ENCODE measurements at places on chromosomes 12 and 14.

GRCh38 chr12:109738209-109738608, 24.6 kb downstream of the FAM222A start:
- DNase-seq: no peak

DNA sequence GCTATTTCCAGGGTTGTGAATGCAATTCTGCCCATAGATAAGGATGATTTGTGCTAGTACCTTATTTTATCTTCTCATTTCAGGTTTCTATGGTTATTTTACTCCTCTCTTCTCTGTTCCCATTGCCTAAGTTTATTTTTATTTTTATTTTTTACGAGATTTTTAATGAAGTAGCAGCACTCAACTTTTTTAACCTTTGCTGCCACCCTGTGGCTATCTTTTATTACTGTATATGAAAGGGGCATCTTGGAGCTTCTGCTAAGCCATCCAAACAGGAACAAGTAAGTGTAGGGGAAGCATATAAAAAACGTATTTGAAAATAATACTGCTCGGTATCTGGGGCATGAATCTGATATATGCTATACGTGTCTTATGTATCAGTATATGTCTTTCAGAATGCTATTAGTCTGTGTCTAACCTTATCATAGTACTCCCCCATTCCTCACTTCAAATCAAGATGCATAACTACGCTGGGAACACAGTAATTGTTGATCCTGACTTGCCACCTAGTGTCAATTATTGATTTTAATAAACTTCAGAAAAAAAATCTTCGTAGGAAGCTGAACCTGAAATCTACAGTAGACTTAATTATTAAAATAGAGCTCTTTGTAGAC, 60.3 kb downstream of the KLRG1 start:
- DNase-seq: no peak

- no peak for DNase-seq
Measured at GRCh38 chr12:27751386-27752047, 28.5 kb upstream of the KLHL42 start.

GRCh38 chr12:82870771-82871377, 184.2 kb downstream of the TMTC2 start:
- DNase-seq: no peak

GRCh38 chr12:9118158-9118557, 2.4 kb upstream of the A2M start:
- DNase-seq: no peak

DNA sequence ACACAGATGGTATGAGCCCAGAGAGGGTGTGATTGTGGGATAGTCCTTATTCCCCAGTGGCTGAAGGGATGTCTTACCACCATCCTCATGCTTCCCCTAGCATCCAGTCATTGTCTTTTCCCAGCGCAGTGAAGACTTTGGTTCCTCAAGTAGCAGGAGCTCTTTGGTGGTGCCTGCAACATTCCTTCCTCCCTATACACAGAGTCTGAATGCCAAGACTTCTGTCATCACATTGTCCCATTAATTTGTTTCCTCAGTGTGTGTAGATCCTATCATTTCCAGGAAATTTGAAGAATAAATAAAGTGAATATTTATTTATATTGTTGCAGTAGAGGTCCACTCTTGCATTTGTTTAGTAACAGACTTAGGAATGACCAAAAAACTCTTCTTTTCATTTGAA, 147.2 kb downstream of the DACT1 start:
- no peak for DNase-seq

DNA sequence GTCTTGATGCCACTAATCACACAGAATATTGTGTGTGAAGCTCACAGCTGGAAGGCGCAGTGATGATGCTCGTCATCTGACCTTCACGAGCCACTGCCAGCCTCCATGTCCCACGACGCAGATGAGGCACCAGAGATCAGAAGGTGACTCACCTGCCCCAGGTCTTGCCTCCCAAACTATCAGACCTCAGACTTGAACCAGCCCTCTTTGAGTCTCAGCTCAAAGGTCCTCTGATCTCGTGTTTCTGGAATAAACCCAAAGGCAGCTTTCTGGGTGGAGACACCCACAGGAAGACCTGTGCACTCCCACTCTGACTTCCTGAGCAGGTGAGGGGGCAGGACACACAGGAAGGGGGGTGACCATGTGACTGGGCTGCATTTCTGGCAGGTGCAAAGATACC, 19.6 kb upstream of the CHGA start:
- no peak for DNase-seq

- no peak for DNase-seq
Measured at GRCh38 chr14:65915125-65915524, 502.6 kb downstream of the FUT8 start.

DNA sequence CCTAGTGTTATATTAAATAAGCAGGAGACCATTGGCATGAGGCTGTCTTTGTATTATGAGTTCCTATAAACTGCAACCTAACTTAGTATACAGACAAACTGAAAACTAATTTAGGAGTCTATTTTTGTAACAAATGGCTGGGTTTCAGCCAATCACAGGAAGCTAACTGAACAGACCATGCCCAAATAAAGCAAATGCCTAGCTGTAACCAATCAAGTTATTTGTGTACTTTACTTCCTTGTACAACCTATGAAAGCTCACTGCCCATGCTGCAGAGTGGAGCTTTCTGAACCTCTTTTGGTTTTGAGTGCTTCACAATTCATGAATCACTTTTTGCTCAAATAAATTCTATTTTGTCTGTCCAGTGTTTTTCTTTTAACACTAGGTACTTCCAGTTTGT, 41.6 kb downstream of the GUCY2C start:
- no peak for DNase-seq

- no peak for DNase-seq
Measured at GRCh38 chr14:85897808-85898207, 367.9 kb downstream of the FLRT2 start.

DNA sequence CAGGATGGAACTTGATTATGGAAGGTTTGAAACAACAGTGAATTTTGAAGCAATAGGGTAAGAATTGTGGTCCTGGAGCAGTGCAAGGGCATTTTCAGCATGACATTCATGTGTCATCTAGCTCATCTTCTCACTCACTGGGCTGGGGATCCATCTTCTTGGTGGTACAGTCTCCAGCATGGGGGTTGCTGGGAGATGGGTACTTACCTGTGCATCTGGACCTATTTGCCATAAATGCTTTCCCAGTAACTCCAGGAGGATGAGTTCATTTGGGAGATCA, 7.2 kb downstream of the HSP90AA1 start:
- no peak for DNase-seq

GRCh38 chr12:30515351-30515750, 180.3 kb downstream of the IPO8 start:
- DNase-seq: no peak

DNA sequence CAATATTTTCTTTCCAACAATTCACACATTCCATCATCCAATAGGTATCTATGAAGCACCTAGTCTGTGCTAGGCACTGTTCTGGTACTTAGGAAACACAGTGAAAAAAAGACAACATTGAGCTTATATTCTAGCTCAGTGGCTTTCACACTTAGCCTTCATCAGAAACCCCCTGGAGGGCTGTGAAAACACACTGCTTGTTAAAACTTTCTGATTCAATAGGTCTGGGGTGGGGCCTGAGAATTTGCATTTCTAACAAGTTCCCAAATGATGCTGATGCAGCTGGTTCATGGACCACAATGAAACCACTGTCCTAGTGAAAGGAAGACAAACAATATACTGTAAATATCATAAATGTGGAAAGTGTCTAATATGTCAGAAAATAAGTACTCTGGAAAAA, 5.9 kb downstream of the VTI1B start:
- DNase-seq: no peak

GRCh38 chr12:43028826-43029225, 439.3 kb upstream of the PRICKLE1 start:
- DNase-seq: no peak

- DNase-seq: no peak
Measured at GRCh38 chr14:92914087-92914656, 8.8 kb upstream of the CHGA start.

DNA sequence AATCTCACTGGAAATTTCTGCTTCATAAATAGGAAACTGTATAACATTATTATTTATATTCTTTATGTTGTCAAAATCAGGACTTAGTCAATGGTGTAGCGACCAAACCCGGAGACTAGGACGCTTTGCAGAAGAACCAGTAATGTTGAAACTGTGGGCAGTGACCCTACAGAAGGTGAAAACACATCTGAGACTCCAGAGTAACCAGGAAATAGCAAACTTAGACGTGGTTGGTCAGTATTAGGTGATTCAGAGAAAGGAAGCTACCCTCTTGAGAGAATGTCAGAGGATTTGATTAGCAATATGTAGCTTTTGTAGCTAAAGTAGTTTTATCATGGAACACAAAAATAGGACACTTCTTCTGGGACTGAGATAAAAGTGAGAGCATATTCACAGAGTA, 381.9 kb downstream of the SLC16A7 start:
- DNase-seq: no peak

GRCh38 chr12:132366341-132366861, 37.0 kb upstream of the GALNT9 start:
- DNase-seq: no peak

DNA sequence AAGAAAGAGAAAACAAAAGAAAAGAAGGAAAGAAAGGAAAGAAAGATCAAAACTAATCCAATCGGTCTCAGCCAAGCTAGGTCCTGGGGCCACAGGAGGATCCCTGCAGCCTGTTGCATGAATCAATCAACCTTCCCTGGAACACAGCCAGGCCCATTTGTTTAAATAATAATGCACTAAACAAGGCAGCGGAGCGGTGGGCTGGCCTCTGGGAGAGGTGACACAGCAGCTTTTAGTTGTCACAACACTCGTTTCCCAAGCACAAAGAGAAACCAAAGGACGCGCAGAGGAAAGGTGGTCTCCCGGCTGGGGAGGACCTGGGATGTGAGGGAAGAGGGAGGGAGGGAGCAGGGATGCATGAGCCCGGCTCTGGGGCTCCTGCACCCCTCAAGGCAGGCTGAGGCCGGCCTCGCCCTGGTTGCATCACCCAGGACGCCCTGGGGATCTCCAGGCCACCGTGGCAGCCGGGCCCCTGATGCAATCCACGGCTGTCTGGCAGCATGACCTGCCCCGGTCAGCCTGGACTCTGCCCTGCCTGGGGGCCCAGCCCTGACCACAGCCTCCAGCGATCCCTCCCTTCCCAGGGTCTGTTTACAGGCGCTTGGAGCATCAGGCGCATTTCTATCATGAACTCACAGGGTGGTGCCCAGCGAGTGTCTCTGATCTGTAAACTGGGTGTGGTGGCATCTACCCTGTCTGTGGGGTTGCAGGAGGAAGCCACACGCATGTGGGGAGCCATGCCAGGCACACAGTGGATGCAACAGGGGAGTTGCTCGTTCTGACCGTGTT, 32.5 kb downstream of the MMP17 start:
- peak; percentile 91 for DNase-seq

DNA sequence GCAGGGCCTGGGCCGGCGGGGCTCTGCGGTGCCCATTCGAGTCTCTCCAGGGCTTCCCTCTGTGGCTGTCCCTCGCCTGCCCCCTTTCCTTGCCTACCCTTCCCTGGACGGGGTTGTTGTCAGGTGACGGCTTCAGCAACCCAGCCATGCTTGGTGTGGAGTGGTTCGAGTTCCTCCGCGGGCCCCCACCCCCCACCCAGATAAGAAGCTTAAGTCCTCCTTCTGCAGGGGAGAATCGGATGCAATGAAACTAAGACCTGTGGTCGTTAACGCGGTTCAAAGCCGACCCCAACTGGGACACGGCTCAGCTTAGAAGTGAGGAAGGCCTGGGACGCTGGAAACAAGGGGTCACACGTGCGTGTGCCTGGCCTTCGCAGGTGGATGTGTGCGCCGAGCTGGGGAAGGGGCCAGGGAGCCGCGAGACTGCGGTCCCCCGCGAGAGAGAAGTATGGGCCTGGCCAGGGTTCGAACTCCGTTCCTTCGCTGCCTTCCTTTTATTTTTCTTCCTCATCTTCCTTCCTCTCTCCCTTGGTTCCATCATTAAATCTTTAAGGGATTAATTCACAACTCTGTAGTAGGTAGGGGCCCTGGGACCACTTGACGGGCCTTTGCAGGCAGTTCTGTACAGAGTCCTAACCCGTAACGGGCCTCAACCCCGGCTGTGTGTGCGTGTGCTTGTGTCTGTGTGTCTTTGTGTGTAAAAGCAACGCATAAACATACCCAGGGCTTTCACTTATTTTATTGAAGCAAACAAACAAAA, 3.5 kb downstream of the TTC6 start:
- no peak for DNase-seq

DNA sequence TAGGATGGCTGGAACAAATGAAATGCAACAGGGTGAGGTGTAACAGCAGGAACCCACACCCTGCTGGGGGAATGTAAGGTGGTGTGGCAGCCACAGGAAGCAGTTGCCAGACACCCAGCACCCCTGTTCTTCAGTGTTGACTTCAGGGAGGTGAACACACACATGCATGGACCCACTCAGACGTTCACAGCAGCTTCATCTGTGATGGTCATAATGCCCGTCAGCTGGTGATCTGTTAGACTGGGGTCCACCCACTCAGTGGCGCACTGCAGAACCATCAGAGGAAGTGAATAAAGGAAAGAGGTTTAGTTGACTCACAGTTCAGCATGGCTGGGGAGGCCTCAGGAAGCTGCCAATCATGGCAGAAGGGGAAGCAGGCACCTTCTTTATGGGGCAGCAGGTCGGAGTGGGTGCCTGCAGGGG, 22.7 kb upstream of the TEX22 start:
- DNase-seq: no peak

- peak; percentile 63 for DNase-seq
Measured at GRCh38 chr12:103841690-103842584, 903 bp upstream of the NT5DC3 start.

DNA sequence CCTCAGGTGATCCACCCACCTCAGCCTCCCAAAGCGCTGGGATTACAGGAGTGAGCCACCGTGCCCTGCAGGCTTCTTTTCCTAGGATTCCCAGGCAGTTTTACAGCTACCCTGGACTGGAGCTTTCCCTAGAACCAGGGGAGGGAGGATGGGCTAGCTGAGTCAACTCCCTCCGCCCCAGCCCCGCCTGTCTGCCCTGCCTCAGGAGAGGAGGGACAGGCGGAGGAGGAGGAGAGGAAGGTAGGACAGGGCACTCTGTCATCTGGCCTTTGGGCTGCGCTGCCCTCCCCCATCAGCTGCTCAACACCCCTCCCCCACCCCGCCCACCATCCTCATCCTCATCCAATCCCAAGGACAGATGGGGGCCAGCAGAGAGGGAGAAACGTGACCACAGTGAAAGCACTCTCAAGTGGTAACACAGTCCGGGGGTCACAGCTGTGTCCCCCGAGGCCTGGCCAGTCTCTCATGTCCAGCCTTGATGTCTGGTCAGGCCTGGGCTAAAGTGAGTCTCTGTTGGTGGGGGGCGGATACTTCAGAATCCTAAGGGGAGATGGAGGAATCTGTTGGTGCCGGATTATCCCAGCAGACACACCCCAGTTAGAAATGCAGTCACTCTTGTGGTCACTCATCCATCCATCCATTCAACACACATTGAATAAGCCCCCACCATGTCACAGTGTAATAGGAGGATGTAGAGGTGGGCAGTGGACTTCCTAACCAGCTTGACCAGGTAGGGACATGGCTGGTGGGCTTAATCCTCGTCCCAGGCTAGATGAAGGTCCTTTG, 12.3 kb downstream of the FIGNL2 start:
- DNase-seq: no peak

Data from lower leg skin (tissue), 4 donors.